ENCODE measurements at places on chromosomes 4 and X.

GRCh38 chr4:93461541-93461940 lies 367.0 kb upstream of the ATOH1 start:
- no peak for DNase-seq

DNA sequence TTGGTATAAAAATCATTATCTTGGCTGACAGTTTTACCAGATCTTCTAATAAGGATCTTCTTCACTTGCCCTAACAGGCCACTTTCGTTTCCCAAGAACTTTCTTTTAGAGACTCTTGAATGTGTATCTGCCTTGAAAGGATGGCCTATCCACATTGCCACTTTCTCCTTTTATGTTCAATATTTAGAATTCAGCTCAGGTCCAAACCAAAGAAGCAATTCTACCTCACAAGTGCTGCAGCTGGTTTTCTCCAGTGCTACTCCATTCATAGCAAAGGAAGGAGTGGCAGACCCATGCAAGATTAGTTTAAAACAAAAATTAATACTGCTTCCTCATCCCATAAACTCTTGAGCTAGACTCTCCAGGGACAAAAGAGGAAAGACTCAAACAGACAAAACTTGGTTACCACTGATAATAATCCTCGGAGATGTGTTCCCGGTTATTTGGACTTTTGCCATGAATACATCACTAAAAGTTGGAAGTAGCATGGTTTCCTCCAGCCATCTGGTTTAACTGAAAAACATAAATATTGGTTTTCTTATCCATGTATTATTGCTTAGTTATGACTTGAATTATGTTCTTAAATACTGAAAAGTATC lies 401.8 kb downstream of the PABPC4L start:
- DNase-seq = no peak

DNA sequence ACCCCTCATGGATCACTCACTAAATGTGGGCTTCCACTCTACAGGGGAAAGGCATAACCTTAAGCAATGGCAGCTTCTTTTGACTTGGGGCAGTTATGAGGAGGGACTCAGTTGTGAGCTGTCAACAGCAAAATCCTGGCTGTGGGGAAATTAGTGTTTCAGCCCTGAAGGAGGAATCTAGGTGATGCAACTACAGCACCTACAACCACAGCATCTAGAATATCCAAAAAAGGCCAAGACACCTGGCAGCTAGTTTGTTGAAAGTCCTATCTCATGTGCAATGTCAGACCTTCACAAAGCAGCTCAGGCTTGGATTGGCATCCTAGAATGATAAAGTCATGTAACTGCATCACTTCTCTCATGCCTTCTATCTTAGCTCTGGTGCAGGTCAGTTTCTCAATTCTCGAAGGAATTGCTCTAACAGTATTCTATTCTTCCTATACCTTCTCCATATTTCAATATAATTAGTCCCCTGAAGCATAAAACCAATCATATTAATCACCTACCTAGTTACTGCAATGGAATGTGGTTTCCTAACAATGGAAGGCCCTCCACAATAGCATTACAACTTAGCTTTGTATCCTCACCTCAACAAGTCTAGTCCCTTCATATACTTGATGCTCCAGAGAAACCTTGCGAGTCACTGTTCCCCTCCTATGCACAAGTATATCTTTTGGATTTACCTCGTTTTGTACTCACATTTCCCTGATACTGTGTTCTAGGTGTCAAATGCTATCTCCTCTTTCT lies 5.5 kb upstream of the ANTXR2 start:
- no peak for DNase-seq

- no peak for DNase-seq
These were observed 19.5 kb upstream of the SUPT20HL2 start for GRCh38 chrX:24333371-24333770.

DNA sequence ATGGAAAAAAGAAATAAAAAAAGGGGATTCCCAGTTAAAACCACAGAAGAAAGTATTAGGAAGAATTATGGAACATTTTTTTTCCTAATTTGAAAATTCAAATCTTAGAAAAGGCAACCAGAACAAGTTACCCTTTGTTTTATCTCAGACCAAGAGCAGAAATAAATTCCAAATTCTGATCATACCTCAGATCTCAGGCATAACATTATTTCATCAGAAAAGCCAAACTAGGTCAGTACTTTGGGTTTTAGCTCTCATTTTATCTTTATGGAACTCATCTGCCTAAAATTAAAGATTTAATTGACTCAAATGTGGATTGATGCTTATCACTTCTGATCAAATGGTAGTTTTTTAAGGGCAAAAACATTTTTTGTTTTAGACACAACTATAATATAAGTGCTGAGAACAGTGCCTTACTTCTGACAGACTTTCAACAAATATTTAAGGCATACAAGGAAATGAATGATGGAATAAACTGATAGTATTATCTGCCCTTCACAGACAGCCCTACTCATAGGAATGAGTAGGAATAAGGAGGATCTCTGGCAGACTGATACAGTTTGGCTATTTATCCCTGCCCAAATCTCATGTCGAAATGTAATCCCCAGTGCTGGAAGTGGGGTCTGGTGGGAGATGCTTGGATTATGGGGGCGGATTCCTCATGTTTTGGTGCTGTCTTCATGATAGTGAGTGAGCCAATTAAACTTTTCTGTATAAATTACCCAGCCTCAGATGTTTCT lies 245.3 kb upstream of the PITX2 start:
- DNase-seq = no peak

GRCh38 chr4:56118055-56118454 lies 169.3 kb downstream of the CEP135 start:
- DNase-seq = no peak

DNA sequence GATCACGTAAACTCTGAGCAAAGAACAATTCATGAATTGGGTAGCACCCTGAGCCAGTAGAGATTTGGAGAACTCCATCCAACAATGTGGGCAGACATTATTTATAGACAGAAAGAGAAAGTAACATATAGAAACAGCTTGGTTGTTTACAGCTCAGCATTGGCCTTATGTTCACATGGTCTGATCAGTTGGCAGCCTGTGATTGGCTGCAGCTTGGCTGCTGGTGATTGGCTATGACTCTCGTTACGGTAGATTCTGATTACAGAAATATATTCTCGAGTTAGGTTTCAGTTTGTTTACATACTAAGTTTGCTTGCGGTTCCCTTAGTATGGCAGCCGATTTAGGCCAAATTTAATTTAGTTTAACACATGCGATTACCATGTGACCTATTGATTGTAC lies 663.4 kb downstream of the RAPGEF2 start:
- no peak for DNase-seq

GRCh38 chr4:4269856-4270255 lies 20.1 kb downstream of the LYAR start:
- no peak for DNase-seq

- no peak for DNase-seq
These were observed 15.1 kb upstream of the UGT2B17 start for GRCh38 chr4:68591204-68591603.

Measured in glomerular endothelial cell (primary cell).